HFF-Myc (cell line): ENCODE measurements at places on chromosomes 6 and 20.

GRCh38 chr6:6614096-6614982 lies 25.8 kb downstream of the LY86 start:
- DNase-seq, result no peak

- no peak for DNase-seq
Observed at GRCh38 chr20:63280929-63281545, 8.4 kb downstream of the ARFGAP1 start.

GRCh38 chr20:41655962-41656618 lies 37.9 kb upstream of the CHD6 start:
- no peak for DNase-seq

DNA sequence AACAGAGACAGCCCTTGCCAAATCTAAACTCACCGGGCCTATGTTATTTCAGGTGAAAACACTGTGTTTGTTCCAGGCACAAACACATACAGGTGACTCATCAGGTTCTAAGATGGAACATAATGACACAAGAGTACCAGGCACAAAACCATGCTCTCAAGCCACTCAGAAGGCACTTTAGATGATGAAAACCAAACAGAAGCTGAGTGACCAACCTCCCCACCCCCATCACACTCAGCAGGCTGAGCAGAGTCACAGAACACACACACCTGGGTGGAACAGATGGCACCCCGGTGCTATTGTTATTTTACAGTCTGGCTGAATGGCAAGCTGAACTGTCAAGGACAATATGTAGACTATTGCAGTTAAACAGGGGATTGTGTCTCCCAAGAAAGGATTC lies 20.6 kb upstream of the NKX2-2 start:
- DNase-seq, result no peak

- DNase-seq, result no peak
Observed at GRCh38 chr6:43070028-43070632, 6.0 kb upstream of the PTK7 start.

DNA sequence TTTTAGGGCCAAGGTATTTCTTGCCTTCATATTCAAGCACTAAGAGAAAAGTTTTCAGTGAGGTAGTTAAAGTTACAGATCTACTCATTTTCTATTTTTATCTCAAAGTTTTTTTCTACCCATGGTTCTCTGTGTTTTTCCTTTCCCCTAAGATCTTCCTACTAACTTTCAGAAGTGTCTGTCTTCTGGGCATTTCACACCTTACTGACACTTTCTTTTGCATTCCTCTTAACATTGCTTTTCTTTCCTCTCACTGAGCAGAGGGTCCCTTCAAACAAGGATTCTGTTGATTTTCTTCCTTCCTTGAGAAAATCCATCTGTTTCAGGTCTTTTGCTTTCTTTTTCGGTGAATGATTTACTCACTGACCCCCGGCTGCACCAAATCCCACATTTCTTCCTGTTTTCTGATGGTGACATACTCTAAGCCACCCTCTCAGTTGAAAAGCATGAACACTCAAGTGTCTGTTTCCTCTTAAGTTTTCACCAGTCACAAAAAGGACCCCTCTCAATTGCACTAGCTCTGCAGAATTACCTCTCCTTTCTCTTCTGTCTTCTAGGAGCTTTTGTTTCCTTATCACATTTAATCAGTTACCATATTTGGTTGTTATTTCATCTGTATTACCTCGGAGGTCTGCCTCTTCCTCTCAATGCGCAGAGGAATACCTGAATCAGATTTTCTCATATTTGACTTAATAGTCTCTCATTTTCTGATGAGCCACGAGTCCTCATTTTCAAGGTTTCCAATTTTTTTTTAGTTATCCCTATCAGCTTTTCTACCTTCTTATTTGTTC lies 73.5 kb upstream of the RNF217 start:
- DNase-seq, result no peak

DNA sequence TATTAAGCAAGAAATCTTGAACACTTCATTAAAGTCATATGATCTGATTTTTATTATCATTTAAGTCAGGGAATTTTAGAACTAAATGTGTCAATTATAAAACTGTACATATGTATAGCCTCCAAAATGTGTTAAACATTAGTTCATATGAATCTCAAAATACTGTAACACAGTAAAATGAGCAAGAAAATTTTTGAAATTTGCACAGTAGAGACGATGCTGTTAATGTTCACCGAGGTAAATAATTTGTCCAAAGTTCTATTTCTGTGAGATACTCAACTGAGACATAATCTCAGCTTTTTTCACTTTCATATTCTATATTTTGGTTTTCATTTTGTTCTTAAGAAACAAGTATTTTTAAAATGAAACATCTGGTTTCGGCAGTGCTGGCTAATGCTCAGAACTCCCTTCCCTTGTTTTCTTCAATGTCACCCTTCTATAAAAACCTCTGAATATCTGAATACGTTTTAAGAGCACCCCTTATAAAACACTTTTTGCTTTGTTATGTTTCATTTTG lies 353.1 kb downstream of the LAMA2 start:
- no peak for DNase-seq
